Myocyte (in vitro differentiated cells): ENCODE measurements at places on chromosomes 1 and 21. TPM values are rescaled to one million over a fixed set of nuclear protein-coding genes. Genes with fewer than 3 reads are reported as not detected.
A peak's percentile ranks its signal among the peaks of the same experiment; 100 is the strongest.

GRCh38 chr1:221809091-221810029 lies 67.5 kb upstream of the DUSP10 start:
- DNase-seq: no peak

DNA sequence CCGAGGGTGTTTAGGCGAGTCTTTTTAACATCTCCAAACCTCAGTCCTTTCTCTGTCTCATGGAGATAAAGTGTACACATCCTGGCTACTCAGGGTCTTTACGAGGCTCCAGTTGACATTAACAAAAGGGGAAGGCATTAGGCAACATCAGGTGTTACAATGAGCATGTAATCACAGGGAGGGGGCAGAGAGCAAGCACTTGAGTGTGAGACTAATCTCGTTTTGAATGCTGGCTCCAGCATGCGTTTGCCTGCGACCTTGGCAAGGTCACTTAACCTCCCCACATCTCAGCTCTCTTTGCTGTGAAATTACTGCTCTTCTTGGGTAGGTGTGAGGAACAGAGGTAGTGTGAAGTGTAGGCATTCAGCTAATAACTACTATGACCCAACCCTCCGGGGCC lies 3.1 kb downstream of the TNNT2 start:
- DNase-seq: peak; percentile 37

DNA sequence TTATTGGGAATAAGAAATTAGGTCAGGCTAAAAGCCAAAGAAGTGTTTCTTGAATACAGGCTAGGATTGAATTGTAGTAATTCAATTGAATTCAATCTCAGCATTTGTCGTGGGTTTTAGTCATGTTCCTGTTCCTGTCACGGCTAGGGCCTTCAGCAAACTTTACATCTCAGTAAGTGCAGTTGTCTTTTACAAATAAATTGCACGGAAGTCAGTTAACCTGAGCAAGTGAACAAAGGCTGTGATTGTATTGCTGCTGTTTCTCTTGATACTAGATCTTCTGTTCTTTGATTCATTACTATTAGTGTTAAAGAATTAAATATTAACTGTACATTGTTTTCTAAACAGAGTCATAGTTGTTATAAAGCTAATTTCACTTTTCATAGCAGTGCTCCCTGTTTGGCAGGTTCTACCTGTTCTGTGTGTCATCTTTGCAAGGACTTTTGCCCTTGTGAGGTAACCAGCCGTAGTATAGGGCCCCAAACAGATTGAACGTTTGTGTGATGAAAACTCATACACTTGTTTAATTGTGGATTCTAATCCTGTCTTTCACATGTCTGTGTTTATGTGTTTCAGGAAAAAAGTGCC lies 164.4 kb downstream of the EDEM3 start:
- DNase-seq: no peak

DNA sequence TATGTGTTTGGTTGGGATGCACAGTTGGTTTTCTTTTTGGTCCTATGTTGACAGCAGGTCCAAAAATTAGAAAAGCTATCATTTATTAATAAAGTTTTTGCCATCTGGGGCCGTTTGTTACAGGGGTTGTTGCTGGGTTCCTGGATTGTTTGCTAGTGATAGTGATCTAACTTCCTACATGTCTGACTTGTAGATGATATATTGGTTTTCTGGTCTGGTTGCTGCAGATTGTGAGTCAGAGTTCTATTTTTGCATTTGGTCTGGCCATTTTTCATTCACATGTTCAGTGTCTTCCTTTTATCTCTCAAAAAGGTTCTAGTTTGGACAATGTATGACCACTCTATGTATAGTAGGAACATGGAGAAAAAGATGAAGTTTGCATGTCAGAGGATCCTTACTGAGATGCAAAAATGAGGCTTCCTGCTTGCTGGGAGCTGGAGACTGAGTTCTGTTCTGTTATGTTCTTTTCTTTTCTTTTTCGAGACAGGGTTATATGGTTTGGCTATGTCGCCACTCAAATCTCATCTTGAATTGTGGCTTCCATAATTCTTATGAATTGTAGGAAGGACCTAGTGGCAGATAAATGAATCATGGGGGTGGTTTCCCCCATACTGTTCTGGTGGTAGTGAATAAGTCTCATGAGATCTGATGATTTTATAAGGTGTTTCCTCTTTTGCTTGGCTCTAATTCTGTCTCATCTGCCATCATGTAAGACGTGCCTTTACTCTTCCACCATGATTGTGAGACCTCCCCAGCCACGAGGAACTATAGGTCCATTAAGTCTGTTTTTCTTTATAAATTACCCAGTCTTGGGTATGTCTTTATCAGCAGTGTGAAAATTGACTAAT lies 4.2 kb upstream of the NVL start:
- peak; percentile 49 for DNase-seq

- no peak for DNase-seq
These were observed 35.8 kb downstream of the VANGL1 start for GRCh38 chr1:115677565-115677964.

Gene AGTRAP
- total RNA-seq: 34.1 and 44.5 TPM in 2 replicates

DNA sequence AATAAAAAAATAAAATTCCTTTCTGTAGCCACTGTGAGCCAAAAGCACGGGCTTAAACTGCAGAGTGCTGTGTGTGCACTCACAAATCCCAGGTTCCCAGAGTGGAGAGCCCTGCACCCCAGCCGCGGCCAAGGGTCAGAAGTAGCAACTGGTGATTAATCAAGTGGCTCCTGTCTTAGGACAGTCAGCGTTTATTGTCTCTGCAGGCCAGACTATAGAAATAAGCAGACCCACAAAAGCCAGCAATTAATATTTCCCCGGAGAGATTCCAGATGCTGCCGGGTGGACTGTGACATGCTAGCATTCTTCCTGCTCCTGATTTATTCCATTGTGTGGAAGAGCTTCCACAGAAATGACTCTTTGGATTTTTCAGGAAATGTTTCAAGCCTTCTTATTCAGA lies 412.2 kb downstream of the KIF26B start:
- no peak for DNase-seq

DNA sequence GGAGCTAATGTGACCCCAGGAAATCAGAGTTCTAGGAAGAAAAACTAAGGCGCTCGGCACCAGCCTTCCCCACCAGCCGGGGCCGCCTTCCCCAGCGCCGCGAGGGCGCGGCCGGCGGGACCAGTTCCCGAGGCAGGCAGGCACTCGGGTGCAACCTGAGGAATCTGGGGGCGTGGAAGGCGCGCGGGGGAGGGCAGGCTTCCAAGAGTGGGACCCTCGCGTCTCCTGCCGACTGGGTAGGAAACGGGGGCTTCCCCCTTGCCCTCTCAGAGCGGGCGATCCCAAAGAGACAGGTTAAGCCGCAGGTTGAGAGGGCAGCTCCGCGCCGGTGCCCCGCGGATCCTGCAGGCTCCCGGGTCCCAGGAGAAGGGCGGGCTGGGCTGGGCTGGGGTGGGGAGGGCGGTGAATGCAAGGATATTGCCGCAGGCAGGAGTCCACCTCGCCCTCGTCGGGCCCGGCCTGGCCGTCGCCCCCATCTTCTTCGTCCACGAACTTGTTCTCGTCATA lies 431 bp downstream of the ARPC5 start:
- DNase-seq: peak; percentile 48

- peak; percentile 29 for DNase-seq
These were observed 2.8 kb upstream of the TTC22 start for GRCh38 chr1:54803761-54804470.

Gene LCE1E
- total RNA-seq: not detected in 2 replicates

GRCh38 chr1:10701145-10701544 lies 95.3 kb downstream of the CASZ1 start:
- DNase-seq: no peak

Gene NTNG1
- total RNA-seq: 0.08 TPM in 1 of 2 replicates, not detected in the other

Gene CLK2
- 24.8 and 26.8 TPM in 2 replicates for total RNA-seq

- peak; percentile 75 for DNase-seq
These were observed 58.9 kb upstream of the CTTNBP2NL start for GRCh38 chr1:112337028-112337531.

GRCh38 chr21:23949493-23949892 lies 1657.8 kb downstream of the MRPL39 start:
- no peak for DNase-seq

GRCh38 chr1:20367116-20367585 lies 76.5 kb downstream of the VWA5B1 start:
- peak; percentile 22 for DNase-seq

- DNase-seq: no peak
These were observed 42.2 kb downstream of the SLC35F3 start for GRCh38 chr1:233946724-233947123.

- DNase-seq: no peak
These were observed 428.3 kb upstream of the ZRANB2 start for GRCh38 chr1:71509051-71509595.

DNA sequence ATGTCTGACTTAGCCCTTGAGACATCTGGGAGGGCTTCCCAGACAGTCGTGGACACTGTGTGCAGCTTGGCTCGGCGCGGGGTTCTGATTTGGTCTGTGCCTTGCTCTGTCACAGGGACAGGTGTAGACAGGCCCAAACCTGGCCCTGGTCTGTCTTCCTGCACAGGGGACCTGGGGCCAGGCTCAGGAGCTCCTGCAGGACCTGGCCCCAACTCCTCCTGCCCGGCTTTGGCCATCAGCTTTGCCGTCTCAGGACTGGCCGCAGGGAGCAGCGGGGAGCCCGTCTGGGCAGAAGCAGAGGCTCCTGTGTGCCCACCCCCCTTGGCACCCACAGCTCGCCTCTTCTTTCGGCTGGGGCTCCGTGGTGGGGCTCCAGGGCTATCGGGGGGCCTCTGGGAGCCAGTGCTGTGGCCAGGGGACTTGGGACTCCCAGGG lies 1.7 kb downstream of the PERM1 start:
- DNase-seq: no peak

- DNase-seq: no peak
These were observed 335.7 kb upstream of the GREM2 start for GRCh38 chr1:240947438-240948224.

DNA sequence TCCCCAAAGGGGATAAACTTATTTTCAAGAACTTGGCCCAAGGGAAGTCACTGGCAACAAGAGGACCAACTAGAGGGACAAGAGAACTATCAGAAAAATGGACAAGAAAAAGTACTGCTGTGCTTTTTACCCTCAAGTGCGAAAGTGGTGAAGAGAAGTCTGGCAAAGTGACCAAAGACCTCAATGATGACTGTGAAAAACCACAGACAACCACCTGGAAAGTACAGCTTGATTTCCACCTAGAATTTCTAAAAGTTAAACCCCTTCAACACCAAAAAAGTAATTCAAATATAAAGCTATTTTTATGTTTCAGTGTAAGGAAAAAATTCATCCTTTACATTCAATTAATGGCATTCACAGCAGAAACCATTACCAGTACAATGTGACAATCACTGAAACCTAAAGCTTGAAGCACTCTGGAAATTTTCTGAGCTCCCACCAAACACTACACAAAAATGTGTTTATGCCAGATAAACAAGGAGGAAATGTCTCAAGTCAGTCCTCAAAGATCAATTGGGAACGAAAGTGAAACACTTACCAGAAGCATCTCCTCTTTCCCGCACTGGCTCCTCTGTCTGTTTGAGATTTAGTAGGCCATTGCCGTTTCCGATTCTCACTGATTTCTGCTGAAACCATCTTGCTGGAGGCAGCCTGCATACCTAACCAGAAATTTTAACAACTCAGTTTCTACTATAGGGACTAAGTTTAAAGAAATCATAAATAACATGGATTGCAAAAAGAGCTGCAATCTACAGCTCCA lies 8.3 kb downstream of the SDE2 start:
- DNase-seq: no peak

GRCh38 chr1:161730050-161730564 lies 8.8 kb downstream of the FCRLB start:
- DNase-seq: no peak

Gene EGLN1
- 23.4 and 27.8 TPM in 2 replicates for total RNA-seq

GRCh38 chr1:50352428-50352827 lies 70.8 kb downstream of the DMRTA2 start:
- DNase-seq: no peak

Gene LIN28A
- total RNA-seq: not detected in 2 replicates

Gene CYP4Z1
- not detected in 2 replicates for total RNA-seq

- DNase-seq: no peak
These were observed 1008.3 kb upstream of the B3GALT2 start for GRCh38 chr1:194194724-194195123.

GRCh38 chr21:33857846-33858666 lies 57.5 kb downstream of the ATP5PO start:
- no peak for DNase-seq

GRCh38 chr1:235881930-235882700 lies 15.4 kb upstream of the LYST start:
- DNase-seq: no peak

Gene MAP10
- total RNA-seq: 1.6 and 2.2 TPM in 2 replicates

Gene TBX19
- 0.62 and 1.3 TPM in 2 replicates for total RNA-seq

DNA sequence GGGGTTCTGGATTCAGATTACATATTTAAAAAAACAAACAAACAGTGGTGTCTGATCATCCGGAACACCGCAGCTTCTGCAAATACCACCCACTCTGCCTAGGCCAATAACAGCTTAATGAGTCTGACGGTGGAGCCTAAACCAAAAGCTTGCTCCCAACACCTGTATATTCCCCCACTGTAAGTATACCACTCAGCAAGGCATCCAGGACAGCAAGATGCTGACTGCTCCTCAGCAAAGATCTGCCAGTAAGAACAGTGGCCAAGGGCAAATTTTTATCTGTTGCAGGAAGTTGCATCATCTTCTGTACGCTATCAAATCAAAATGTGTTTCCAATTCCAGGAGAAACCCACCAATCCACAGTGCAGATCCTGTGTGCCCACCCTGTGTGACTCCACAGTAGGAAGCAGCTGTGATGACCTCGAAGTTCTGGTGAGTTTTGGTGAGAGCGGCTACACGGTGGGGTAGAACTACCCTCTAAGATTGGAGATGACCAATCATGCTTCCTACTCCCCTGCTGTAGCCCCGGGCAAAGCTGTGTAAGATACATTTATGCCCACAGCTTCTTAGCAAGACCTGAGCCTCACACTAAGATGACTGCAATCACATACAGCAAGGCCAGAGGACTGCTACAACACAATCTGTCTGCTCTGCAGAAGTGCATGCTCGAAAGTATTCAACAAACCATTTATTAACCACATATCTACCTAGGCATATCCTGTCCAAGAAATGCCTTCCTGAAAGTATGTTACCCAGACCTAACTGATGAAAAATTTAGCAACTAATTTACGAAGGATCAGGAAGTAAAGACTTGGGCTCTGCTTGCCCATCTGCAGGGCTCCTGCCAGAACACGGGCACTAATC lies 30.5 kb downstream of the SIPA1L2 start:
- DNase-seq: no peak

DNA sequence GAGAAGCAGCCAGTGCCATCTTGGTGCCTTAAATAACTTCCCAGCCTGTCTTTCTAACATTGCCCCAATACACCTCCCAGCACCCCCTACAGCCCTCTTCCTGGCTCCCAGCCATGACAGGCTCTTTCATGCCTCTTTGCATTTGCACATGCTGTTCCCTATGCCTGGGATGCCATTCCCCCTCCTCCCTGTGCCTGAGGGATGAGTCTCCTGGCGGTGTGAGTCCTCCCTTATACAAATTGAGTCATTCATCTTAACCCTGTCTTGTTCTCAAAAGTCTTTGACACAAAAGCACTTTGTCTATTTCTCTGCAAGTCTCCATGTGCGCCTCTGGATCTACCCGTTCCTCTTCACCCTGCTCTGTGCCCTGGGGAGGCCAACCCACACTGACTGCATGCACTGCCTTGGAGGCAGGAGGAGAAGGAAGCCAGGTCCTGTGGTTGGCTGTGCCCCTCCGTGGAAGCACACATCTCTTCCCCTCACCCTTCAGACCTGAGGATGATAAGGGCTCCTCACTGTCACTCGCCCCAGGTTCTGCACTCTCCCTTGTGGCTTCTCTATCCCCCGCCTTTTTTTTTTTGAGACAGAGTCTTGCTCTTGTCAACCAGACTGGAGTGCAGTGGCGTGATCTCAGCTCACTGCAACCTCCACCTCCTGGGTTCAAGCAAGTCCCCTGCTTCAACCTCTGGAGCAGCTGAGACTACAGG lies 25.1 kb downstream of the CDCP2 start:
- no peak for DNase-seq

GRCh38 chr1:232822530-232822929 lies 17.3 kb downstream of the MAP10 start:
- DNase-seq: no peak
